ENCODE measurements at places on chromosomes 13 and 19.

DNA sequence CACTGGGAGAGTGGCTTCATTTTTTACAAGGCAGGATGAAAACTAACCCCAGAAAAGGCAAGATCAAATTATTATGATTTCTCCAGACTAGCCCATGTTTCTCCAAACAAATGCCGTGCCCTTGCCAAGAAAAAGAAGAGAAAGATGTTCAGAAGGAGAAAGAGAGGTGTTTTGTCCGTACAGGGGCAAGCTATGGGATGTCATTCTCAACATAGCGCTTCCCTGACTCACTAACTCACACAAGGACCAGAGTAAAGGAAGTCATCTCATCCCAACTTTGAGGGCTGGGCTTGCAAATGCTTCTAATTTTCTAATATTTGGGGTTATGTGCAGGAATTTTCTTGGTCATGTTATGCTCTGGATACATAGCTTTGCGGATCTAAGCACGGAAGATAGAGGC, 224.2 kb upstream of the MAB21L1 start:
- no peak for DNase-seq

GRCh38 chr13:30364133-30364532, 56.8 kb upstream of the KATNAL1 start:
- DNase-seq: no peak

DNA sequence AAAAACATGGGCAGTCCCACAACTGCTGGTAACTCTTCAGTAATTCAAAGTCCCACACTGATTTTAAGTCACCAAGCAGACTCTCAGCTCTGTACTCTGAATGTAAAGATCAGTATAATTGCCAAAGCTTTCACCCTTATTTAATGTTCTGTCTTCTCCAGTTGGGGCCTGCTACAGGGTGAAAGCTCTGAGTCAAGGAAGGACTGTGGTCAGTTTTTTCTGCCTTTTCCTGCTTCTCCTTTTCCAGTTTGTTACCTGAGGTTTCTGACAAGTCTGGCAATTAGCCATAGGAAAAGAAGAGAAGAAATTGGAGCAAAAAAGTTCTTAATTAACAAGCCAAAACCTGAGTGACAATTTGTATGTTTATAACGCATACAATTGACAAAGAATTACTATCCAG, 279.3 kb downstream of the RBM26 start:
- DNase-seq: no peak

DNA sequence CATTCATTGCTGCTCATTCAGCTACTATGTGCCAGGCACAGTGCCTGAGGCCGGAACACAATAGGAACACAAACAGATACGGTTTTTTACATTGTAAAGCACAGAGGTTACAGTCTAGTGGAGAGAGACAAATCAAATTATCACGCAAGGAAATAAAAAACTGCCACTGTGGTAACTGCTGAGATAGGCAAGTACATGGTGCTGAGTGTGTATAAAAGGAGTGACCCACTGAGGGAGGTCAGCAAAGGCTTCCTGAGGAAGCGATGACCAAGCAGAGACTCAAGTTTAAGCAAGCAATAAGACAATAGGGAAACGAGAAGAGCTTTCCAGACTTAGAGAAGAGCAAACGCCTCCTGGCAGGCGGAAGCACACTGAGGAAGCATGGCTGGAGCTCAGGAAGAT, 56.4 kb downstream of the NUFIP1 start:
- DNase-seq: no peak

DNA sequence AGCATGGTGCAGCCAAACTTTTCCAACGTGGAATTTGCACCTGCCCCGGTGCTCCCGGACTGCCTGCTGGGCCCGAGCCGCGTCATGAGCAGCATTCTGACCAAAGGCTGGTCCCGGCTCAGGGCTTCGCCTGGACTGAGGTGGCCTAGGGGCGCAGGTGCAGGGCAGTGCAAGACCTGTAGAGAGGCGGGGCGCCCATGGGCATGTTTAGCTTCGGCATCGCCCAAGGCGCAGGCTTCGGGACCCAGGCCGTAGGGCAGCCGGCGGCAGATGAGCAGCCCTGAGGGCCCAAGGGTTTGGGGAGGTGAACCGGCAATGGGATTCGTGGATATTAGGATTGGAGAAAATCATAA, 23.8 kb downstream of the LRFN3 start:
- DNase-seq: no peak
